ENCODE measurements at places on chromosomes 7 and 10. TPM values are rescaled to one million over a fixed set of nuclear protein-coding genes. Genes with fewer than 3 reads are reported as not detected.

NXPH1 gene
- total RNA-seq = 2.0 TPM

DNA sequence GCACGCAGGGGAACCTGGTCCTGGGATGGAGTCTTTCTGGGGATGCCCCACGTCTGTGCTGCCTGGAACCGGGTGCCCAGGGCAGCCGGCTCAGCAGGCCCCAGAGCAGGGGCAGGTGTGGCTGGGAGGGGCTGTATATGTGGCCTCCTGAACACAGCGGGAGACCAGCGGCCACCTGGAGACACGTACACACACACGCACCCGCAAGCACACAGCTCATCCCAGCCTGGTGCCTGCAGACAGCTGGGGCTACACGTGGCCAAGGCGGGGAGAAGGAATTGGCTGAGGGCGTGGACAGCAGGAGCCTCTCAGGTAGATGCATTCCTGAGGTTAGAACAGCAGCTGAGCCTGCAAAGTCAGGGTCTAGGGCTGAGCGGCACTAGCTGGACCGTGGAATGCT lies 14.0 kb downstream of the ADAM8 start:
- no peak for DNase-seq

- no peak for DNase-seq
These were observed 56.0 kb upstream of the COL13A1 start for GRCh38 chr10:69745698-69746097.

GRCh38 chr10:116307455-116307854 lies 16.8 kb upstream of the CCDC172 start:
- no peak for DNase-seq

GRCh38 chr10:112855134-112855533 lies 94.9 kb upstream of the TCF7L2 start:
- no peak for DNase-seq

GRCh38 chr7:13197501-13197900 lies 510.1 kb downstream of the ARL4A start:
- DNase-seq = no peak

- DNase-seq = no peak
These were observed 170.9 kb downstream of the TCERG1L start for GRCh38 chr10:131140606-131141005.

TMEM26 gene
- 11.7 TPM for total RNA-seq

DNA sequence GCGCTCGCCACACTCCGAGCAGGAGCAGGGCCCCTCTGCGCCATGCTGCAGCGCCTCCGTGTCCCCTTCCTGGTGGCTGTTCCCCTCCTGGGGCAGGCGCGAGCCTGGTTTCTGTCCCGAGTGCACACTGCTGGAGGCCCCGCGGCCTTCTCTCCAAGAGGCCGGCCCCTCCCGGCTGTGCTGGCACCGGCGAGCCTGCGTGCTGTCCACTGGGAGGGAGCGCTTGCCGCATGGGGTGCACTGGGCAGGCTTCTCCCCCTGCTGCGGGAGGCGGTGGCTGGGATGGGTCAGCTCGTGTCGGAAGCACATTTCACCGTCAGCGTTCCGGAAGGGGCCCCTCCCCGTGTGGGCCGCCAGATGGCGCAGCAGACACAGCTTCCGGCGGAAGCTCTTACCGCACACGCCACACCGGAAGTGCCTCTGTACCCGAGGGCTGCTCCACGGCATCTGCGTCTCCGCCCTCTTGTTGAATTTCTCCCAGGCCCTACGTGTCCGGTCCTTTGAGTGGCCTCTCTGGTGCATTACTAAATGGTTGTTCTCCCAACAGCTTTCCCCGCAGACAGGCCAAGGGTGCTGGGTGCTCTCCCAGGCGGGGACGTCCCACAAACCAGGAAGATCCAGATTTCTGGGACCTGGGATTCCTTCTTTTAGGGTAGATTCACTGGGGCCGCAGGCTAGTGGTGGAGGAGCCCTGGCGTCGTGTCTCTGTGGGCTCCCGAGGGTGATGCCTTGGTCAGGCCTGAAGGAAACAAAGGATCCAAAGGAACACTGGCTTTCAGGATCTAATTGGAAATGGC lies 18.7 kb downstream of the ZNF786 start:
- no peak for DNase-seq

ARMC3 gene
- 0.21 TPM for total RNA-seq

GRCh38 chr10:11882646-11883375 lies 59.7 kb downstream of the PROSER2 start:
- DNase-seq = no peak

- no peak for DNase-seq
These were observed 602.7 kb downstream of the ETV1 start for GRCh38 chr7:13386741-13387140.

ECHDC3 gene
- total RNA-seq = 1.5 TPM

DNA sequence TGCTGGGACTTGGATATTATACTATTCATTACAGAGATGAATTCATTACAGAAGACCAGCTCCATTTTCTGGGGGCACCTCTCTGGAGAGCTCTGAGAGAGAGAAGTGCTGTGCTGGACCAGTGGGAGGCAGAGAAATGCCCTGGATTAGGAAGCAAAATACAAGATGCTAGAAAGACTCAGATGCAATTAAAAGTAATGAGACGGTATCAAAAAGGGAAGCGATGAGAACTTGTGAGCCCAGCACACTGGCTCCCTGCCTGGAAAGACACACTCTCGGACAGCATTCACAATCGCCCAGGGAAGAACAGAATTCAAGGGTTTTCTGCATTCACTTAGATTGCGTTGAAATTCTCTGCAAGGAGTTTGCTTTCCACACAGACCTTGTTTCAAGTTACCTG lies 3.5 kb upstream of the FRAT2 start:
- no peak for DNase-seq

POU6F2 gene
- 5.0 TPM for total RNA-seq

- no peak for DNase-seq
These were observed 32.3 kb downstream of the RASGEF1A start for GRCh38 chr10:43234471-43235041.

- no peak for DNase-seq
These were observed 40.0 kb downstream of the ZMIZ1 start for GRCh38 chr10:79108728-79109127.

GRCh38 chr7:112994656-112995055 lies 92.0 kb downstream of the GPR85 start:
- no peak for DNase-seq

CYP3A7 gene
- 0.21 TPM for total RNA-seq

DNA sequence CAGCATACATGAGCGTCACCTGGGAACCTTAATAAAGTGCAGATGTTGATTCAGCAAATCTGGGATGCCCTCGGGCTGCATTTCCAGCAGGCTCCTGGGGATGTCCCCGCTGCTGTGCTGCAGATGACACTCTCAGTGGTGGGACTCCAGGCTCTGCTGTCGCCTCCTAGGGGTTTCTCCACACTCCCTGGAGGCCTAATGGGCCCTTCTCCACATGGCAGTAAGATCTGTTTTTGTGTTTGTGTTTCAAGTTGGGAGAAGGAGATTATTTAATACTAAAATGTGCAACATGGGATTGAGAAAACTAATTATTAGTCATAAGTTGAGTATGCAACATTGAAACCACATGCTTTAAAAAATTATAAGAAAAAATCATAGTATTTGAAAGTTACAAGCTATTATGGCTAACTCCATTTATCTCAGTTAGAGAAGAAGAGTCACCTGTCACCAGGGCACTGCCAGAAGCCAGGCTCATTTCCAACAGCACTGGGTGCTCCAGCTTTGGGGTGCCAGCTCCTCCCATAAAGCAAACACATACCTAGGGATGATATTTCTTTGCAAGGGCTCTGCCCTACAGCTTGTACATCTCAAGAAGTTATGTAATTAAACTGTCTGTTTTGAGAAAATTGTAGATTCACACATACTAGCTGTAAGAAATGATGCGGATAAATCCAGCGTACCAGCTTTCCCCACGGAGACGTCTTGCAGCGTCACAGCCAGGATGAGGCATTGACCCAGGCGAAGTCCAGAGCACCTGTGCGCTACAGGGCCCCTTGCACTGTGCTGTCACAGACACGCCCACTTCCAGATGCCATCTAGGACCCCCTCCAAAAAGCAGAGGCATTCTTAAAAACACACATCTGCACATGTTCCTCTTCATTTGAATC lies 106.4 kb downstream of the EGFR start:
- no peak for DNase-seq

- DNase-seq = no peak
These were observed 89.1 kb downstream of the EGFR start for GRCh38 chr7:55107946-55108345.

RTKN2 gene
- total RNA-seq = 12.2 TPM

DNA sequence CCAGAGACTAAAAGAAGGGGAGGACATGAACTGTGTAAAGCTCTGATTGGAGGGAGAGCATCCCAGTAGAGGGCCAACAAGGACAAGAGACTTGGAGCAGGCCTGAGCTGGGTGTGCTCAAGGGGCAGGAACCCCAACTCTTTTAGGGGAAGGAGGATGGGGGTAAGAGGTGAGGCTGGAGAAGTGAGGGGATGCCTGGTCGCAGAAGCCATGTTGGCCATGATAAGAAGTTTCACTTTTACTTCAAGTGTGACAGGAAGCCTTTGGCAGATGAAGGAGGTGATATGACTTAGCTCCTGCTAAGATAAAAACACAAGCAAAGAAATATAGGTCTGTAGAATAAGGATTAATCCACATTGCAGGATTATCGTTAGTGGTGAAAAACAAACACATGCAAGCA lies 208.3 kb downstream of the JAZF1 start:
- no peak for DNase-seq

GRCh38 chr7:158468700-158469296 lies 118.8 kb downstream of the PTPRN2 start:
- no peak for DNase-seq

PNLIPRP3 gene
- not detected for total RNA-seq

DNA sequence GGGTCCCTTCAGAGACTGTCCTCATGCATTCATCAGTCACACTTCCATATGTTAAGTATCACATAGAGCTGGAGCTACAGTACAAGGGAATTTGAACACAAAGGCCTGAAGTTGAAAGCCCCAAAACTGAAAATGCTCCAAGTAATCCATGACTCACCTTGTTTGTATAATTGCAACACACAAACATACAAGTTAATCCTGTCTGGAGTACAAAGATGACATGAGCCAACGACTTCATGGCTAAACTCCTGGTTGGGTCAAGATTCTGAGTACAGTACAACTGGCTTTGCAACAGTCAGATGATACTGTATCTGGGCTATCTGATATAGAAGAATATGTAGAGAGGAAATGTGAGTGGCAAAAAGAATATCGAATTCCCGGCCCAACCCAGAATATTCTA lies 73.1 kb upstream of the AASS start:
- no peak for DNase-seq

- DNase-seq = no peak
These were observed 13.5 kb downstream of the ATP6V1F start for GRCh38 chr7:128876127-128876526.

- no peak for DNase-seq
These were observed 405.5 kb downstream of the RPS24 start for GRCh38 chr10:78438907-78439809.

DNA sequence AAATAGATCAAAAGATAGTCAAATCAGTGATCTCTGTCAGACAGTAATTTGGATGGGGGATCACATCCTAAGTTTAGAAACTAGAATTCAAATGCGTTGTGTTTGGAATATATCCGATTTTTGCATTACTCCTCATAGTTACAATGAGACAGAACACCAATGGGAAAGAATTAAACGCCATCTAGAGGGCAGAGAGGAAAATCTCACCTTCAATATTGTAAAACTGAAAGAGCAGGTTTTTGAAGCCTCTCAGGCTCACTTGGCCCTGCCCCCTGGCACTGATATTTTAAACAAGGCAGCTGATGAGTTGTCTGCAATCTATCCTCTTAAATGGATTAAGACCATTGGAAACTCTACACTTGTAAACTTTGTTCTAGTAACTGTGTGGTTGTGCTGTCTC lies 17.7 kb downstream of the FRG2B start:
- DNase-seq = no peak

- DNase-seq = no peak
These were observed 94.9 kb upstream of the KCNIP2 start for GRCh38 chr10:101938305-101939007.

- no peak for DNase-seq
These were observed 10.7 kb upstream of the UCN3 start for GRCh38 chr10:5354068-5354467.

GRCh38 chr10:114674346-114674745 lies 16.3 kb upstream of the ABLIM1 start:
- no peak for DNase-seq

HMX2 gene
- not detected for total RNA-seq

TRIM50 gene
- 0.21 TPM for total RNA-seq

GRCh38 chr7:5500777-5501350 lies 77.2 kb upstream of the TNRC18 start:
- no peak for DNase-seq

DNA sequence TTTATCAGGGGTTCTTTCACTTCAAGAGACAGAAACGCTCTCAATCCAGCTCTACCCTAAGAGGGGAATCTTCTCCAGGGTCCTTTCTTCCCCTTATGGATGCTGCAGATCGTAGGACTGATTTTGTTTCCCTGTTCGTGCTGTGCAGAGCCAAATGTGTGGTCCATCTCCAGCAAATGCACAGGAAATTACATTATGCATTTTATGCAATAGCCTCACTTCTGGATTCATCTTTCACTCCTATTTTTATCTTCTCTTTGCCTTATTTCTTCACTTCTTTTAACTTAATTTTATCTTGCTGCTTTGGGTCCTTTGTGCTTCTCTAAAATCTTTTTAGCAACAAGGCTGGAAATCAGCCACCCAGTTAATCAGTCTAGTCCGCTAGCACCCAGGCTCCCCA lies 184.5 kb upstream of the INHBA start:
- no peak for DNase-seq

GRCh38 chr7:157616426-157616825 lies 279.6 kb downstream of the DNAJB6 start:
- no peak for DNase-seq

CPA2 gene
- not detected for total RNA-seq

RPP38 gene
- 7.5 TPM for total RNA-seq

DNA sequence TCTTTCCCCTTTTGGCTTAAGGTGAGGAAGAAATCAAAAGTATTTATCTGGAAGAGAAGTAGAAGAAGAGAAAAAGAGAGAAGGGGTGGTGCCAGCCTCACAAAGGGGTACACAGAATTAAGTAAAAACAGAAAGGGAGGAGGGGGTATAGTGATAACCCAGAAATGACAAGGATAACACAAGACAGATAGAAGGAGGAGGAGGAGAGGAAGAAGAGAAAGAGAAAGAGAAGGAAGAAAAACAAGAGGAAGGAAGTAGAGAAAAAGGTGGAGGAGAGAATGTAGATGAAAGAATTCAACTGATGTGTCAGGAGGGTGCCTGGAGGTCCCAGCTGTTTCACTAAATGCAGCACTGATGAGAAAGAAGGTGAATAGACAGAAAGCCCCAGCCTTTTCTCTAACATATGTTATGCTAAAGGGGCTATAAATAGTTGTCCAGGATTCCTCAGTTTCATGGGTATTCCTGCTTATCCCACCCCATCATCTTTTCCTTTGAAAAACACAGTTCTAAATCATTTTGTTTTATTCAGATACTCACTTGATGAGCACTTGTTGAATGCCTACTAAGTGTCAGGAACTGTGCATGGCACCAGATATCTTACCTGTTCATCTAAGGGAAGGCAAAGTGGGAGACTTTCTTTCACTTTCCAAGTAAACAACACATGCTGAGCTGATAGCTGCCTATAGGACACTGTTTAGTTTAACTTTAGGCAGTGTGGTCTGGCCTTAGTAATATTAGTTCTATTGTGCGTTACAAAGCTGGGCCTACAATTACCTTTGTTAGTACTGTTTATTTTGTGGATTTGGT lies 8.0 kb downstream of the SEMA3E start:
- no peak for DNase-seq

Measured in urinary bladder (tissue), 4 donors.